Stimulated activated CD8-positive, alpha-beta memory T cell treated with anti-CD3 and anti-CD28 coated beads, Interleukin-2, amount 100 ng/mL, for 1 hour (primary cell): ENCODE measurements at places on chromosomes 7 and 10.

- no peak for DNase-seq
Measured at GRCh38 chr10:24944512-24945255, 7.7 kb downstream of the PRTFDC1 start.

DNA sequence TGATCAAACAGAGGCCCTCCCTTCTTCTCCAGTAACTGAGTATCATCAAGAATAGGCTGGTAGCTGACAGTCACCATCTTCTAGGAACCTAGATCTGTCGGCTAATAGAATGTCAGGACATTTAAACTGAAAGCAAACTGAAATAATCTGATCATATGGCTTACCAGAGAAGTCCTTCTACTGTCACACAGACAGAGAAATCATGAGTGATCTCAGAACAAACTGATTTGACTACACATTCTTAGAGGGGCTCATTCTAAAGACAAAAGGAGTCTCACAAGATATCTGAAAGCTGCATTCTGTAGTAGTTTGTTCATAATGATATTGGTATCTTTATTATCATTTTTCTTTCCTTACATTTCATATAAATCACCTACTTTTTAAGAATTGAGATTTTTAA, 130.9 kb upstream of the ADCY1 start:
- no peak for DNase-seq

- no peak for DNase-seq
Measured at GRCh38 chr10:122514045-122514840, 46.3 kb upstream of the DMBT1 start.

GRCh38 chr7:71220210-71220695, 88.3 kb downstream of the GALNT17 start:
- DNase-seq, result no peak

DNA sequence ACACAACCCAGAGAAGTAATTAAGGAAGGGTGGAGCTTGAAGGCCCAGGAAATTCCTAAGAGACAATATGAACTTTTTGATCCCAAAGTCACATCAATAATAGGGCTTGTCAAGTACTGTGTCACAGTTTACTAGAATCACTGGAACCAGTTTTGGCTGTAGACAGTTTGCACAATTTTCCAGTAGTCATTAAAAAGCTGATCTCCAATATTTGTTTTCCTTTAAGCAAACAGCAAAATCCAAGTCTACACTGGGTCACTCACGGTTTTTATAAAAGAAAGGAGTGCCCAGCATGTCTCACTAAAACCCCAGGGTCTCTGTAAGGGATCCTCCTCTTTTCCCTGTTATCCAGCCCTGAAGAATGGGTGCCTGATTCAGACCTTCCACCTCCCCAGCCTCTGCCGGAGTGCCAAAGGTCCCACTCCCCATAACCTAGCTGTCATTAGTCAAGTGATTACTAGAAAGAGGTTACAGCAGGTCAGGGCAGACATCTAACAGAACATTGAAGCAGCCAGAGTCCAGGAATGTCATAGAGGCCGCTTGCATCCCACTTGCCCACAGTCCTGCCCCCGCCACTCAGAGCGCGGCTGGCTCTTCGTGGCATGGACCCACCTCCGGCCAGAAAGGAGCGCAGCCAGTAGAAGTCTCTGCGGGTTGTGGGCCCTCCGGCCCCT, 552 bp downstream of the SLC25A16 start:
- DNase-seq, result no peak

GRCh38 chr7:30134611-30135300, at the start of gene MTURN:
Gene MTURN, plus strand, starts transcription at chr7:30134986. Its CDS starts 151 bp downstream, at chr7:30135137.
- DNase-seq, result peak; percentile 69

DNA sequence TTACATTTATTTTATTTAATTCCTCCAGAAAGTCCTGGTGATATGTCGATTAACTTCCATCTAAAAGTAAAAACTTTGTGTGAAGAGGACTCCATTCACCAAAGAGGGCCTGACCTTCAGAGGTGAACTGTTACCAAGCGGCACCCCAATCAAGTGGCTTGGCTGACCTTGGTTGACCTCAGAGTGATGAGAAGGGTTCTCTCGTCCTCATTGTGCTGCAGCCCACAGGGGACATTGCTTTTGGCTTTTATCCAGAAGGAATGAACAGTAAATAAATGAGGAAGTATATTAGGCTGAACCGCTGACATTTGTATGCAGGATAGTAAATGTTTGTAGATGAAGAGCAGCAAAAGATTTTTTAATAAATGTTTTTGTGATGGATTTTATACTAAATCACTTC, 172.4 kb upstream of the MKI67 start:
- no peak for DNase-seq

DNA sequence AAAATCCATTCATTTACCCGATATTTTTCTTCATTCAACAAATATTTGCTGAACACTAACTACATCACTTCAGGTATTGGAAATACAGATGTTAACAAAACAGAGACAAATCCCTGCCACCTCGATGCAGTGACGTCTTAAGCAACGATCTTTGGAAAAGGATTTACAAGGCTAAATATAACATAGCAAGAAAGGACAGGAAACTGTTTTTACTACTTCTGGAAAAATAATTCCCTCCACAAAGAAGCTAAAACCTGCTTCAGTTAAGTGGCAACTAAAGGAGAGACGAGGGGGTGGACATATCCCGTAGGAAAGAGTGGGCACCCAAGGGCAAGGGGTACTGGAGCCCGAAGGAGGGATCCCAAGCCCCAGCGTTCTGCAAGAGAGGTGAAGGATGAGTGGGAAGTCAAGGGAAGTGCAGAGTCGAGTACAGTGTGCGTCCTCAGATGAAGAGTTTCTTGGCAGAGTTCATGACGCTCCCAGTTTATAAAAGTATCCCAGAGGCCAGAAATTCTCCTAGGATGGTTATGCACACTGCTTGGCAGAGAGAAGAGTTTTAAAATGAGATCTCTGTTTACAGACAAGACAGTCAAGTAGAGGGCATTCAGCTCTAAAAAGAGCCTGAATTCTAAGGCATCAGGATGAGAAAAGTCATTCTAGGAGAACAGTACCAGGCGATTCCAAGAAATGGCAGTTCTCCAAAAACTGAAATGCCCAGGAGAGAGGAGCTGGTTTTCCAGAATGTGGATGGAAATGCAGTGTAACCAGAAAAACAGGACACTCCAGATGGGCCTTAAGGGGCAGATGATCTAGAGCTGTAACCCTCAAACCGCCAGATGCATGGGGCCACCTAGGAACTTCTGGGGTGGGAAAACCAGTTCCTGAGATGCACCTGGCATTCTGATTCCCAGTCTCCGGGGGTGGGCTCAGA, 97.3 kb downstream of the GRB10 start:
- DNase-seq, result no peak

DNA sequence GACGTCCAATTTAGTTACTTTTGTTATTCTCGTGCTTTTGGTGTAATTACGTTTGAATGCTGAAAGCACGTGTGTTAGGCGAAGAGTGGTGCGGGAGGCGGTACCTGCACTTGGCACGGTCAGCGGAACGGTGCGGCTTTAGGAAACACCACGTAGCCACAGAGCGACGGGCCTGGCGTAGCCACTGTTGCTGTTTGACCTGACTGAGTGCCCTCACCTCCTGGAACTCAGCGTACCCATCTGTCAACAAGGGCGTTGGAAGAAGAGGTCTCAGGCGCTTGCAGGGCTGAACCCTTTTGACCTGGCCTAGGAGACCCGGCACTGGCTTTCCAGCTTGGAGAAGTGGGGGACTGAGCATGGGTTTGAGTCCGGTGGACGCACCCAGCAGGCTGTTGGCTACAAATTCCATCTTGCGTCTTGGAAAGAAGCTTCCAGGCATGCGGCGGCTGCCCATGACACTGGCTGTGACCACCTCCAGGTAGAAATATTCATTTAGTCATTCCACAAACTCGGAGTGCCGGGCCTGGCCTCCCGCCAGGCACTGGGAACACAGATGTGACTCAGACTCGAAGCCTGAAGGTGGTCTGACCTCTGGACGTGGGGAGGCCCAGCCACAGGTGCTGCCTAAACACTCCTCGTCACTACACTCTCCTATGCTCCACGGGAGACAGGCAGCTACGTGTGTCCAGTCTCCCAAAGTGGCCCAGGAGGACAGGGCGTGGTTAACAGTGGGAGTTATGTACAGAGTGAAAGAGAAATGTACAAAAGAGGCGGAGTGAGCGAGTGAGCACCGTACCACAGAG, 22.2 kb downstream of the FAM20C start:
- DNase-seq, result no peak

DNA sequence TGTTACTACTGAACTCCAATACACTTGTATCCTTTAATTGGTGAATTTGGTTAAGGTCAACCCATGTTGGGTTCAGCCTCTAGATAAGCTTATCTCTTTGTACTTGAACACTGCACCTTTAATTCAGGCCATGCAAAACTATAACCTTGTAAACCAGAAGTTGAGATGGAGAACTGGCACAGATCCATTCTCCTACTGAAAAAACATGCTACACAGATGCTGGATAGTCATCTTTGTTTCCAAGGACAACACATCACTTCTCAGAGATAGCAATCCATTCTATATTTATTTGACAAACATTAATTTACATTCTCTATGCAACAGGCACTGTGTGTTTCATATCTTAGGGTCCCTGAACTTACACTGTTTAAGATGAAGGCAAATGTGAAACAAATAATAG, 2.9 kb upstream of the CDK14 start:
- DNase-seq, result no peak

DNA sequence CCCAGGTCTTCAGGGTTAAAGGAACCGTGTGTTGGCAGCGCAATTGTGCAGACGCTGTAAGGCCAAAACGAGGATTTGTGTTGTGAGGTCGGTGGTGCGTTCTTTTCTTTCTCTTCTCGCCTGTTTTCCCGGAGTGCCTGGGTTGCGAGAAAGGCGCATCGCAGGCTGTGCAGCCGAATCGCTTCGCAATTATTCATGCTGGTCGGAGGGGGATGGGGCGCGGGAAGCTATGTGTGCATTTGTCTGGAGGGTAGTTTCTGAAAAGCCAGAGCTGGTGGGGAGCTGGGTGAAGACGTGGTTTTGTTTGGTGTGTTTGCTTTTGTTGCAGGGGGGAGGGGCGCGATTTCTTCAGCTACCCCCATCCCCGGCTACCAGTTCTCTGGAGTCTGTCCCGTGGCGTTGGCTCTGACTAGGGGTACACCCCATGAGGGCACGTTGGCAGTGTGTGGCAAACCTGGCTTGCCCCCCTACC, 2.1 kb downstream of the MXI1 start:
- no peak for DNase-seq

DNA sequence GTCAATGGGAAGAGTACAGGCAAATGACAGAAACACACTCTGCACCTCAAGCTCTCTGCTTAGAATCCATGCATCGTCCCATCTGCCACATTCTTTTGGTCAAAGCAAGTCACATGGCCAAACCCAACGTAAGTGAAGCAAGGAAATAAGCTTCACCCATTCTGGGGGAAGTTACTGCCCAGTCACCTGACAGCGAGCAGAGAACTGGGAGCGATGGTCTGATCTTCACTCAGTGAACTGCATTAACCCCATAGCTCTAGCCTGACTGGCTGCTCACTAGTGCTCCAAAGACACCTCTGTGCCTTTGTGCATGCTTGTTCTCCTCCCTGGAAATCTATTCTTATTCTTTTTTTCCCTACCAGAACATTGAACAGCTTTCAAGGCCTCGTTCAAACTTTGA, 89.9 kb downstream of the APBB1IP start:
- no peak for DNase-seq

DNA sequence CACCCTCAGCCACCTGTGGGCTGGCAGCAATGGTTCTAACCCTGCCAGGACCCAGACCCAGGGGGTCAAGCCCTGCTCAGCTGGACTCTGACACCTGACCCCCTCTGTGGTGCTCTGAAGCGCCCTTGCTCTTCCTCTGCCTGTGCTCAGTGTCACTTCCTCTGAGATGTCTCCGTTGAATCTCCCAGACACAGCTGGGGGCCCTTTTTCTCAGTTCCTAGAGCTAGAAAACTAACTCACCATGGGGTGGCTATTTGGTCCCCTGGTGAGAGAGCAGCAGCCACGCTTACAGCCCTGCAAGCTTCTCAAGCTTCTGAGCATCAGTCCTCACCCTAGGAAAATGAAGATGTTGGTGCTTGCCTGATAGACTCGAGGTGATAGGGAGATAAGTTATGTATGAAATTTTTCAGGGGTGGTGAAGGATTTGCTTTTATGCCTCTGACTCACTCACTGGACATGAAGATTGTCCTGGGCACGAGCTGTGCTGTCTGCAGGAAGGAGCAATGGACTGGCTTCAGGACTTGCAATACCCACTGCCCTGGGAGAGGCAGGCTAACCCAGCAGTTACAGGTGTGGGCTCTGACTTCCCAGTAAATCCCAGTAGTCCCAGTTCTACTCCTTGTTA, 29.6 kb downstream of the COL13A1 start:
- DNase-seq, result no peak

GRCh38 chr7:82694022-82694421, 250.4 kb upstream of the CACNA2D1 start:
- no peak for DNase-seq

DNA sequence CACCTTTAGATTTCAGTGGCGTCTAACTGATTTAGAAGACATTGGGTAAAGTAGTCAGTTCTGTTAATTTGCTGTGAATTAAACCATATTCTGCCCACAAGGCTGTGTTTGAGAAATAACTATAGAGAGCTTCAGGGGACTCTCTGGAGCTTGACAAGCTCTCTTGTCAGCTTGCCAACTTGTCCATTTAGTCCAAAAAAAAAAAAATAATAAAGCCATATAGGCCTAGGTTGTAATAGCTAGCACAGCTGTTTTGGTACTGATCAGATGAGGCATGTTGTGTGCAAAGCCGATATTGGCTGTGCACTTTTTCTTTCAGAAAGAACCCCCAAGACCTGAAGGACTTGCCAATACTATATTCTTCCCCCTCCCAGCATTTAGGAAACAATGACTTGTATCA, 20.2 kb upstream of the ZNF282 start:
- no peak for DNase-seq

GRCh38 chr7:46625032-46625431, 704.0 kb upstream of the IGFBP3 start:
- DNase-seq, result no peak

- DNase-seq, result no peak
Measured at GRCh38 chr7:6167004-6167551, 105.3 kb downstream of the CYTH3 start.

DNA sequence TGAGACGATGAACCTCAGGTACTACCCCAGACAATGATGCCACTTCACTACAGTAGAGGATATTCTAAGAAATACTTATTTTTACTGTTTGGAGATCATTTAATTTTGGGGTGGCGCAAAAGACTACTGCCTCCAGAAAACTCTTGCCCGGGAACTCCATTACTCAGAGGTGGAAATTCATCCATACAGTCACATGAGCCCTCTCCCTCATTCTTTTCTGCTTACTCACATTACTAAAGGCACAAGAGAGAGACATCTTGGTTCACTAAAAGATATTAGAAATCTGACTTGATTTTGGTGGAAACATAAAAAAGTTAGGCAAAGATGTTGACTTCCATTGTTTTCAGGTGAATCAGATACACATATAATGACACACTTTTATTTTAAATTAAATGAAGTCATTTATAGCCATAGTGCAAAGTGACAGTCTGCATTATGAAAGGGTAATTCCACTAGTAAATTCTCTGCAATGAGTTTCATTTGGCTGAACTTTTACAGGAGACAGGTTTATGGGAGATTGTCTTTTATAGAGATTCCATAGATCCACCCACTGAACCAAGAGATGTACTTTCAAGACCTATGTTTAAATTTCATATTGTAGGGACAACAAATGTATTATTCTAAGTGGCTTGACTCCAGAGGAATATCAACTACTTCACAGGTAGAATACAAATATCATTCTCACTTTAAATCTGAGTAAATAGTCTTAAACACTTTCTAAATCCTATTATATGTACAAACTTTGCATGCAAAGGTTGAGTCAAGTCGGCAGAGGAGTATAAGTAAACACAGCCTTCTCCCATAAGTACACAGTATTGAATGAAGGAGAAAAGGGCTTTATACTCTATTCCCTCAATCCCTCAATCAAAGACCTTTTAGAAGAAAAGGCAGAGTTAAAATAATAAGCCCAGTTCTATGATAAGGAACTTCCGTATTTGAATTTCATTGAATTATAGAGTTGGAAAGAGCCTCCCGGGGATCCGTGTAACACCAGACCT, 18.8 kb downstream of the NEBL start:
- no peak for DNase-seq
